ENCODE measurements at places on chromosomes 11 and 22.

DNA sequence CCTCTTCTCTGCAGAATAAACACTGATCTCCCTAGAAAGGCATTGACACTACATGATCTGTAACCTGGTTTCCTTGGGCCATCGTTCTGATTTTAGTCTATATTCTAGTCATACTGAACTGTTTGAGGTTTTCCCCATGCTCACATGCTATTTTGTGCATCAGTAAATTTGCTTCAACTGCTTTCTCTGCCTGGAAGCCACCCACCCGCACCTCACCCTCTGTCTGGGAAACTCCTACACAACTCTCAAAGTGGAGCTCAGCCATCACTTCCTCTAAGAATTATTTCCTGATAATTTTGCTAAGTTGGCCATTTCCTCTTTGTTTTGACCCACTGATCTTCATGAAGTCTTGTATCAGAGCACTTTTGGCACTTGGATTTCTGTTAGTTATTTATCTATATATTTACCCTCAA, 36.1 kb downstream of the MMP20 start:
- DNase-seq, result no peak

DNA sequence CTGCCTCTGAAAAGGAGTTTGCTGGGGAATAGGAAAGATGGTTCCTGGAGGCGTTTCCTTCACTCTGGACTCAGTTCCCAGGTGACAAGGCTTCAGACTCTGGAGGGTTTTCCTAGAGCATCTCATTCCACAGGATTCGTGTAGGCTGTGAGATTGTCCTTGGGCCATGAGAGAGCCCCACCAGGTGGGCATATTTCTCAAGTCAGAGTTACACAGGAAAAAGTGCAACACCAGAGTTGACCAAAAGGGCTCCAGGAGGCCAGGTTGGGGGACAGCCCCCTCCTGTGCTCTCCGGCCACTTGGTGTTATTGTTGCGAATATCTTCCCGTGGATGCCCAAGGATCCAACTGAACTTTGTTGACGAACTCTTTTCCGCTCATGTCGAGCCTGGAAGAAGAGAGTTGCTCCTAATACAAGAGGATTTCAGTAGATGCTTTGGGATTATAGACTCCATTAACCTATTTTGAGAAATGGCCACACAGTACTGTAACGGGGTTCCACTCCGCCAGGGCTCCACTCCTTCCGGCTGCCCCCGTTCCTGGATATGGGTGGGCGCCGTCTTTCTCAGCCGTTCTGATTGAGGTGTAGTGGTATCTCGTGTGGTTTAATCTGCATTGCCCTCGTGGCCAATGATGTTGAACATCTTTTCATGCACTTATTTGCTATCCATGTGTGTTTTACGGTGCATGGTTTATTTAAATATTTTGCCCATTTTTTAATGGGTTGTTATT, 580.3 kb downstream of the BRD1 start:
- no peak for DNase-seq

- no peak for DNase-seq
These were observed 14.8 kb downstream of the SHISA8 start for GRCh38 chr22:41899992-41900651.

DNA sequence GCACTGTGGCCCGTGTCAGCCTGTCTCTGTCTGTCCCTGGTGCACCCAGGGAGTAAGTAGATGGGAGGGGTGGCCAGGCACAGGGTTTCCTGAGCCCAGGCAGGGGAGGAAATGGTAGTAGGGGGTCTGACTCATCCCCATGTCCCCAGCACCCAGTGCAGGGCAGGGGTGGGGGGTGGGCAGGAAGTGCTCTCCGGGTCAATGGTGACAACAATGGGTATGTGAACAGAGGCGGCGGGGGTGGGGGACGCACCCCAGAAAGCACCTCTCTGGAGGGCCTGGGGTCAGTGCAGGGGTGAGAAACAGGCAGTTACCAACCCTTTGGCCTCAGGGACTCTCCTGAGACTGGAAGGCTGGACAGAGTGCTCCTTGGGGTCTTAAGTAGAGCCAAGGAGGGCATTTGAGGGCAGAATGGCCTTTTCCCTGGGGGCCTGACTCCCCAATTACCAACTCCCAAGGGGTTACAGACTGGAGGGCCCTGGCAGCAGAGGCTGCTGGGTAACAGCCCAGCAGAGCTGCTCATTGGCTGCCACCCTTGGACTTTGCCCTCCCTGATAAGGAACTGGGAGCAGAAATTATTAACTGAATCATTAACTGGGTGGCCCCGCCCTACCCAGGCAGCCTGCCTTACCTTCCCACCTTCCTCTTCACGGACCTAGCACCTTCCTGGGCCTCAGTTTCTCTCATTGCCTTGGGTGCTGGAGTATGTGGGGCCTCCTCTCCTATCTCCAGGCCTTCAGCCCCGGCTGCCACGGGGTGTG, 4.2 kb downstream of the MYRF start:
- no peak for DNase-seq

DNA sequence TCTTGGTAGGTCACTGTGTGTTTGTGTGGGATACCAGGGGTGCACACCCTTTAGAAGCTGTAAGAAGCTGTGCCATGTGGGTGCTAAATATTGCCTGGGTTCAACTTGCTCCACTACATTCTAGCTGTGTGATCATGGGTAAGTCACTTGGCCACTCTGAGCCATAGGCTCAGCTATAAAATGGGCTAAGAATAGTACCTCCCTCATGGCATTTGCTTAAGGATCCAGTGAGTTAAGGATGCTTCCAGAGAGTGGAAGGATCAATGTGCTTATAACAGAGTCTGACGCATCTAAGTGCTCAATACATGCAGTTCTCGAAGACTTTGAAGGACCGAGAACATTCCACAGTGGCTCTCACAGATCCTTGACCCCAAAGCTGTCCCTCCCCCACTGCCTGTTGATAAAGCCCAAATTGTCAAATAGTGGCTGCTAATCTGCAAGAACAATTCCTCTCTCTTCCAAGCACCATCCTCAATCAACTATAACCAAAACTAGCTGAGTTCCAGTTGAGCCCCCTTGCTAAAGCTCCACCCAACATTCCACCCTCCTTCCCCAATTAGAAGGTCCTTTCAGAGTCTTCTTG, 13.2 kb upstream of the TMPRSS6 start:
- DNase-seq, result no peak
